Left ventricle myocardium inferior (tissue), 1 donor: ENCODE measurements at places on chromosomes 16 and 17.
A peak's percentile ranks its signal among the peaks of the same experiment; 100 is the strongest.

DNA sequence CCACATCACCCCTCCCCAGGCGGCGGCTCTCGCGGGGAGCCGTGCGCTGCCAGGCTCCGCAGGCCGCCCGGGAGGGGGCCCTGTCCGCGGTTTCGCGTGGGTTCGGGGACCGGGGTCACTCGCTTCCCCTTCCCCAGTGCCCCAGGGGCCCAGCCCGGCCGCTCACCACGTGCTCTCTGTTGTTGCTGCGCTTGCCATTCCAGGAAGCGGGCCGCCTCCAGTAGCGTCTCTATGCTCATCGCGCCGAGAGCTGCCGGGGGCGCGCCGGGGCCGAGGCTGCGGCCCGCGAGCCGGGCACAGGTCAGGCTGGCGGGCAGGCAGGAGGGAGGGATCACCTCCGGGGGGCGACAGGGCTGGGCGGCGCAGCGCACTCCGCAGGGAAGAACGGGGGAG is 390 bp downstream of the MNT start:
- DNase-seq: peak; percentile 48

DNA sequence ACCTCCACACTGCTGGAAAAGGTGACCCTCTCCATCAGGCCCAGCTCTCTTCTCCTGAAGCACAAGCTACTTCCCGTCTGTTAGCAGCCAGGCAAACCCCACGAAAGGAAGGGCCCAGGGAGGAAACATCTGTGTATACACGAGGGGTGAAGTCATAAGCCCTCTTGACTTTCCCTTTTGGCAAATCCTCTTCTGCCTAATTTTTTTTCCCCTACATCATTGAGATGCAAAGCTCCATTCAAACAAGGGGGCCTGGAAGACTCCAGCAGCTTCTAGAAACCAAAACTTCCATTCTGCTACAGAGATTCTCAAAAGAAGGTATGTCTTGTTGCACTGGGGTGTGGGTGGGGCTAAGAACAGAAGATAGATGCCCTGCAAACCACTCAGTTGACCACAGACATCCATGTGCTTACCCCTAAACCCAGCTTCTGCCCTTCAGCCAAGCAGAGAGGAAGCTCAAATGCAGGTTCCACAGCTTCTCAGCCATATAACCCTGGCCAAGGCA is 145.6 kb upstream of the RCVRN start:
- DNase-seq: no peak

DNA sequence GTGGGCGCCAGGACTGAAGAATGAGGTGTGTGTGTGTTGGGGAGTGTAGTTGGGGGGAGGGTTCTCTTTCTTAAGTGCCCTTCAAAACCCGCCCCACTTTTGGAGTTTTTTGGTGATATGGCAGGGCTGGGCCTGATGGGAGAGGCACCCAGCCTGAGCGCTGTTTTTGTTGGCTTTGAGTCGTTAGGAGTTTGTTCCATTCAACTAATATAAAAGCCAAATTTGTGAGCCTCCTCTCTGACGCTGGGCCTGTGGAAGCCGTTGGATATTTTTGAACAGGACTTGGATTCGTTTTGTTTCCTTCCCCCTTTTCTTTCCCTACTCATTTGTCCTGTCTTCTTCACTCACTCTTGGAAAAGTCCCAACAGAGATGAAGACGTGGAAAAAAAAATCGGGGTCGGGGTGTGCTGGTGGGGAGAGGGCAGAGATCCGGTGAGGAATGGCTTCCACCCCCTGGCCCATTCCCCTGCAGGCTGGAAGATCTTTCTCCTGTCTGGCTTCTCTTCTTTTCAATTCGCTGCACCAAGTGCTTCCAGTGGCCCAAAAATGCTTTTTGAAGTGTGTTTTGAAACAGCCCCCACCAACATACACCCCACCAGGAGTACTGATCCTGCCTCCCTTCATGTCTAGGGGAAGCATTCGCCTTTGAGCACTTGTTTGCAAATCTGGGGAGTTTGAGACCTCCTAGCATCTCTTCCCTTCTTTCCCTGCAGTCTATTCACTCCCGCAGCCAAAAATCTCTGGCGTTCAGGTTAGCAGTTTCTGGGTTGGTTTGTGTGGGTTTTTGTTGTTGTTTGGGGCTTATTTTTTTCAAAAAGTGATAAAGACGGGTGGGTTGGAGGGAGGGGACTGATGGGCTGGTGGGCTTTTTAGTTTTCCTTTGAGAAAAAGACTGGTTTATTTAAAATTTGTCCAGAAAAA is 2.6 kb downstream of the FZD2 start:
- no peak for DNase-seq

- no peak for DNase-seq
These were observed 28.7 kb upstream of the ATF7IP2 start for GRCh38 chr16:10356870-10357842.

DNA sequence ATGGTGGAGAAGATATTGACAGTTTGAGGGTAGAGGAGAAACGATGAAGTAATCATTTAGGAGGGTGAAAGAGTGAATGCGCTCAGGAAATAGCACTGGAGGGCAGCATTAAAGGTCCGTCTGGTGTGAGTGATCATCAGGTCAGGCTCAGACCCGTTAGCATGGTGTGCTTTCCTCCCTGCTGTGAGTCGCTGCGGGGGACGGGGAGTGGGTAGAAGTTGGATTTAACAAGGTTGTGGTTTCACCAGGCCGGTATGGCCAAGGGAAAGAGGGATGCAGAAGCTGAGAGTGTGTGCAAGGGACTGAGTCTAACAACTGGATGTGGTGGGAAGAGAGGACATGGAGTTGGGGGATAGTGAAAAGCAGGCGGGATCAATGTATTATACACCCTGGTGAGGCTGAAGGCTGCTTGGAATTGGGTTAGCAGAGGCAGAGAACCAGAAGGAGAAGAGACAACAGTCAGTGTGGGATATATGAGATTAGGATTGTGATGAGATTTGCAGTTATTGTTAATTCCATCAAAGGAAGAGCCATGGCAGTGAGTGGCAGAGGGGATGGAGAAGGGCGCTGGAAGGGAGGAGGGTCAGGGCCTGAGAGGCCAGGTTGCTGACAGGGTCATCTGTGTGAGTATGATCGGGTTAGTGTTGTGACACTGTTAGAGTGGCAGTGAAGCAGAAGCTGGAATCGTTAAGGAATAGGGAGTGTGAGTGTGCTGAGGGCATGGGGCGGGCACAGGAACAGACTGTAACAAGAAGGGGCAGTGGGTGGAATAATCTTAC is 59.0 kb upstream of the TBX2 start:
- no peak for DNase-seq

GRCh38 chr17:48925251-48925990 is 17.2 kb downstream of the UBE2Z start:
- no peak for DNase-seq

GRCh38 chr16:17397499-17397891 is 73.3 kb downstream of the XYLT1 start:
- DNase-seq: no peak

GRCh38 chr17:57480438-57481196 is 224.3 kb downstream of the MSI2 start:
- DNase-seq: no peak

- no peak for DNase-seq
These were observed 447.6 kb upstream of the PSMD7 start for GRCh38 chr16:73848993-73849392.

DNA sequence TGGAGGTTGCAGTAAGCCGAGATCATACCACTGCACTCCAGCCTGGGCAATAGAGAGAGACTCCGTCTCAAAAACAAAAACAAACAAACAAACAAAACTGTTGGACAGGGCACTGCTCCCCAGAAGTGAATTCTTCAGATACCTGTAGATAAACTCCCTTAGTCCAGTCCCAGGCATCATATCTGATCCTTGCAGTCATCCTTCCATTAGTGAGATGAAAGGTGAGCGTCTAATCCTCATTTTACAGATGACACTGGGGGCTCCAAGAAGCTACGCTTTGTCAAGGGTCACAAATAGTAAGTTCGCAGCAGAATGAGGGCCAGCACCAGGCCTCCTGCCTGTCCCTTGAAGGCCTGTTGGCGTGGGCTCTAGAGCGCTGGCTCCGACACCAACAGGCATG is 102.0 kb downstream of the OR1D5 start:
- DNase-seq: no peak

GRCh38 chr16:84334058-84334457 is 34.3 kb upstream of the ATP2C2 start:
- DNase-seq: no peak

DNA sequence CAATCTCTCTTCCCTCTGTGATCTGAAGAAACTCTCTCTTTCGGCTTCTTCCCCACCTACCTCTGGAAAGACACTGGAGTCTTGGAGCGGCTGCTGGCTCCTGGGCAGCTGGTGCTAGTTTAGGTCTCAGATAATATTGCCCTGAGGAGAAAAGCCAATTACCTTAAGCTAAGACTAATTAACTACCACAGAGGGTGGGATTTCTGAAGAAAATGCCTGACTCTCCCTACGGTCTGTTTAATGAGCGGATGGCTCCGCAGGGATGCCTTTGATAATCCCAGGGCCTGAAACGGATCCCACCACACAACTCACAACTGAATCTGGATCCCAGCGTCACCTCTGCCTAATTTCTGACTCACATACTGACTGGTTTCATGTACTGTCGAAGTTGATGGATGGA is 127.0 kb upstream of the NLRP1 start:
- DNase-seq: no peak

DNA sequence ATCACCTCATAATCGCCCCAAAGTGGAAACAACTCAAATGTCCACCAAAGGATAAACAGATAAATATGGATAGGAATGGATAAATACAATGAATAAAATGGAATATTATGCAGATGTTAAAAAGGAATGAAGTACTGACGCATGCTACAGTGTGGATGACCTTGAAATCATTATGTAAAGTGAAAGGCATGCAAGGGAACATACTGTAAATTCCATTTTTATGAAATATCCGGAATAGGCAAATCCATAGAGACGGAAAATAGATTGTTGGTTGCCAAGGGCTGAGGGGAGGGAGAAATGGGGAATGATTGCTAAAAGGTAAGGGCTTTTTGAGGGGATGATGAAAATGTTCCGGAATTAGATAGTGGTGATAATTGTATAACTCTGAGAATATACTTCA is 36.0 kb downstream of the STAT5B start:
- no peak for DNase-seq

- no peak for DNase-seq
These were observed 105.2 kb downstream of the C16orf95 start for GRCh38 chr16:87212026-87212425.

GRCh38 chr17:51479303-51479702 is 219.0 kb downstream of the UTP18 start:
- no peak for DNase-seq

DNA sequence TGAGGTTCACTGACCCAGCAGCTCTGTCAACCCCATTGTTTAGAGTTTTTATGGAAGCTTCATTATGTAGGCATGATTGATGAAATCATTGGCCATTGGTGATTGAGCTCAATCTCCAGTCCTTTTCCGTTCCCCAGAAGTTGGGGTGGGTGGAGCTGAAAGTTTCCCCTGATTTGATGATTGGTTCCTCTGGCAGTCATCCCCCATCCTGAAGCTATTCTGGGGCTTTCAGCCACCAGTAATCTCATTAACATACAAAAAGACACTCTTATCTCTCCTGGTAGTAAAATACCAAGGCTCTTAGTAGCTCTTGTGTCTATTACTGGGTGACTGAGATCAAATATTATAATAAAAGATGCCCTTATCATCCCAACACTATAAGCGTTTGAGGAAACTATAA is 67.1 kb downstream of the TANC2 start:
- DNase-seq: no peak

- DNase-seq: no peak
These were observed 18.1 kb upstream of the ICAM2 start for GRCh38 chr17:64038331-64039105.

- DNase-seq: peak; percentile 90
These were observed 959 bp upstream of the ANKRD13B start for GRCh38 chr17:29591737-29592608.

DNA sequence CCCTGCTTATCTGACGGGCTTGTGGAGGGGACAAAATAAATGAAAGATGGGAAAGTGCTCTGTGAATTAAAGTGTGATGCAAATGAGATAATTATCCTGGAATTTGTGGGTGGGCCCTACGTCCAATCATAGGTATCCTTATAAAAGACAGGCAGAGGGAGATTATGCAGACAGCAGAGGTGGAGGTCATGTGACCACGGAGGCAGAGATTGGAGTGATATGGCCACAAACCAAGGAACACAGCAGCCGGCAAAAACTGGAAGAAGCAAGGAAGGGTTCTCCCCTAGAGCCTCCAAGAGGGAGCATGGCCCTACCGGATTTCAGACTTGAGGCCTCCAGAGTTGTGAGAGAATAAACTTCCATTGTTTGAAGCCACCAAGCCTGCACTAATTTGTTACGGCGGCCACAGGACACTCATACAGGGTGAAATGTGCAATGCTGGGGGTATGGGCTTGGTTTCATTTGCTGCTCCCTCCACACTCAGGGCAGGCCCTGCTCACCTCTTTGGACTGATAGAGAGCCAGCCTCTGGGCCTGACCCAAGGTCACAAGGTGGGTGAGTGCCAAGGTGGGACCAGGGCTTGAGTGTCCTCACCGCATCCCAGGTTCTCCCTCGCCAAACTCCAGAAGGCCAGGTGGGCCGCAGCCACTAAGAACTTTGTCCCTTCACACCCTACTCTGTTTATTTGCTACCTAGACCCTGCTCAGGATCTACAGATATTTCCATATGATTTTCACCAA is 149.6 kb upstream of the TNRC6C start:
- DNase-seq: no peak

- no peak for DNase-seq
These were observed 159.0 kb downstream of the RAB11FIP4 start for GRCh38 chr17:31550389-31551056.

DNA sequence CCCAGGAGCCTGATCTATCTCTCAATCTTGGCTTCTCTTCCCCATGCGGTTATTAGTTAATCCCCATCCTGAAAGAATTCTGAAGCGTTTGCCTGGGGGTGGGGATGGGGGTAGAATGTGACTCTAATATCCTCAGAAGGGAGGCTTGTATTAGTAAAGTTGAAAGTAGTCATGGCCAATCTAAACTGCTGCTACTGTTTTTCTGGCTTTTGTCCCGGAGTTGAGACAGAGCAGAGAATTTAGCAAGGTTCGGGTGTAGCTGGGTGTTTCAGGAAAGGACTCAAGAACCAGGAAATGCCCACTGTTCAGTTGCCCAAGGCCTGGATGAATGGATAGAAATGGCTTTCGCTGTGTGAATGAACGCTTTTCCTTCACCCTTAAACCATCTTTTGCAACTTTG is 17.6 kb upstream of the ITGAM start:
- DNase-seq: no peak

DNA sequence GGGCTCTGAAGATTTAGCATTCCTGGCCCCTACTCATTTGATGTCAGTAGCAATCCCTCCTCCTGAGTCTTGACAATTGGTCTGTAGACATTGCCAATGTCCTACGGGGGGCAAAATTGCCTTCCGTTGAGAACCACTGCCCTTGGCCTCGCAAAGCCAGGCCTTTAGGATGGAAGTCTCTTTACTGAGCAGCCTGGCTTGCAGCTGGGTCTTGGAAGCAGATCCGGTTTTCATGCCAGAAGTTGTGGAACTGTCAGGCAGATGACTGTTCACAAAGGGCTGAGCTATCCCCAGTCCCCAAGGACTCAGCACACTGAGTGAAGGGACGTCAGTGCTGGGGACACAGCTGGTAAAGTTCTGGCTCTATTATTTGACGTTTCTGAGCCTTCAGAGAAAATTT is 83.2 kb downstream of the WSCD1 start:
- no peak for DNase-seq

- DNase-seq: no peak
These were observed 14.5 kb upstream of the TNFRSF13B start for GRCh38 chr17:16986391-16986790.
